ENCODE measurements at places on chromosomes 5 and 9.

DNA sequence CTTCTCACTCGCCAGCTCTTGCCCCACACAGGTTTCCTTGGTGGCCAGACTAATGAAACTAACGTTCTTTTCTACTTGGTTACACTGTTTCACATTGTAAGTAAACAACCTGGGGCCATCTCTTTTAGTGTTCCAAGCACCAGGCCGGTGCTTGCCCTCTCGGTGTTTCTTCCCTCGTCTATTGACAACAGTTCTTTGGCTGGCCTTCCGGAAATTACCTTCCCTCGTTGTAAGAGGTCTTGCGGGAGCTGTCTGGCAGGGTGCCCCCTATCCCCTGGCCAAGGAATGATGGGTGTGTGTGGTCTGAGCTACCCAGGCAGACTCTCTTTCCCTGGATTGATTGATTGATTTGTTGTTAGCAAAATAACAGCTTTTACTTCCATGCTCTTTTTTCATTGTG is 918 bp upstream of the MYMK start:
- DNase-seq: no peak

DNA sequence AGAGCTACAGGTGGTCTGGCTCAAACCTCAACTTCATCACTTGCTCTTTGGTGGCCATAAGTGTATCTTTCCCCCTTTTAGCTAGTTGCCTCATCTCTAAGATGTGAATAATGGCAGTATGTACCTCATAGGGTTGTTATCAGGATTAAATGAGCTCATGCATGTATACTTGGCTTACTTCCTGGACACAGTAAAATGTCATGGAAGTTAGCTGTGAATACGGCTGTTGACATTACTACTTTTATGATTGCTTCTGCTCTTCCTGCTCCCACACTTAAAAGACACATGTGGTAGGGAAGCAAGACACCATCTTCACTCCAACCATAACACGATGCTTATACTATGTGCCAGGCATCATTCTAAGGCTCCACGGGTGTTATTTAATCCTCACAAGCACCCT is 114.5 kb upstream of the GPR151 start:
- no peak for DNase-seq

GRCh38 chr5:98069876-98070512 is 703.5 kb upstream of the RGMB start:
- no peak for DNase-seq

DNA sequence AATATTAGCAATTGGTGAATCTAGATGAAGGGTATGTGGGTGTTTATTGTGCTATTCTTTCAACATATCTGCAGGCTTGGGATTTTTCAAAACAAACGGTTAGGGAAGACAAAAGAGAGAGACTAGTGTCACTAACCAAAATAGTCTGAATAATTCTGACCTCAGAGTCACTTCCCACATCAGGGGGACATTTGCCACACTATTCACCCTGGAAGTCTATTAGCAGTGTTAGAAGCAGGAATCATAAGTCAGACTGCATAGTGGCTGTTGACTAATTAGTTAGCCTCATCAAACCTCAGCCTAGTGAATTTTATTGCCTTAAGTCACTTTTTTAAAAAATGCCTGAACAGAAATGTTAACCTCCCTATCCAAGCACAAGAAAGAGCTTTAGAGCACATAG is 169.2 kb upstream of the RGMB start:
- no peak for DNase-seq

DNA sequence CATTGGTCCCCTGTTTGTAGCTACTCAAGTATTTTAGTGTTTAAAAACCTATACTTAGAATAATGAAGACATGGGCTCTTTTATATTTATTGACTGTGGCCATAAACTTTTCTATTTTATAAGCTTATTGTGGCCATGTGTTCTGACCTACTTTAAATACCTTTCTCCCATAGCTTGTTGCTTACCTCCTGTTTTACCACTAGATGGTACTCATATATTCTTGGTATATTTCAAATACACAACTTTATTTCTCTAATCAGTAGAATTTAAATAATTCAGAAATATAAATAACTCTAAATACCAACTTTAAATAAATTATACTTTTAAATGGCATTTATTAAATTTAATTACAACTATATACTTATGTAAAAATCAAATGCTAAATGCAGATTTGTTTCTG is 498.0 kb downstream of the PRDM9 start:
- no peak for DNase-seq

GRCh38 chr5:151014680-151015343 is 5.6 kb upstream of the GPX3 start:
- no peak for DNase-seq

GRCh38 chr5:124825983-124826337 is 79.5 kb upstream of the ZNF608 start:
- DNase-seq: no peak

All from psoas muscle (tissue), 8 donors.